ENCODE measurements at places on chromosomes 5 and 9. TPM values are rescaled to one million over a fixed set of nuclear protein-coding genes. Genes with fewer than 3 reads are reported as not detected.

Gene MLANA
- total RNA-seq = 0.10 TPM

Gene DCTN3
- total RNA-seq = 43.6 TPM

Gene ZCCHC7
- total RNA-seq = 68.4 TPM

Gene KLHL3
- total RNA-seq = 9.3 TPM

Gene HAPLN1
- total RNA-seq = under 0.01 TPM

Gene SOX30
- total RNA-seq = not detected

Gene F2RL2
- total RNA-seq = 0.10 TPM

Gene SLC34A1
- total RNA-seq = 0.21 TPM

Gene RNF183
- not detected for total RNA-seq

Gene ASPN
- total RNA-seq = not detected

Gene SPINK6
- not detected for total RNA-seq

Measured in mononuclear cell (primary cell).